Stimulated activated CD8-positive, alpha-beta memory T cell treated with anti-CD3 and anti-CD28 coated beads, Interleukin-4, amount 100 ng/mL, for 1 hour (primary cell): ENCODE measurements at places on chromosomes 1 and 21.

DNA sequence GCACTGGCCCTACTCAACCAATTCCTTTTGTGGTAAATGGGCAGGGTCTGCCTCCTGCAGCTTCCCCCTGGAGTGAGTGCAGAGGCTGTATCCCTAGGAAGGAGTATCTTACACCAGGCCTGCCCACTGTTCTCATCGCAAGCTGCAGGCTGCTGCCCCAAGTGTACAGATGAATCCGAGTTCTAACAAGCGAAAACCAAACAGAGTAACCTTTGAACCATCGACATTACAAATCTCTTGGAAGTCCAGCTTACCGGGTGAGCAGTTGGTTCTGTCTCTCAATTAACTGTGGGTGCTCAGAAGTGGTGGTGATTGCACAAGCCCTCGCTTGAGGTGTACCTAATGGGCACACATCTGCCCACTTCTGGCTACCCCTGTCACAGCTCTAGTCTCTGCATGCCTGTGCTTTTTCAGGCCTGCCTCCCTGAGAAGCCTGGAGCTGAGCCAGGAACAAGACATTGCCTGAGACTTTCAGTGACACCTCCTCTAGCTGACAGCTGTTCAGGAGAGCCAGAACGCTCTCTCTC lies 22.7 kb downstream of the INAVA start:
- DNase-seq: no peak

GRCh38 chr1:40989066-40989465 lies 9.6 kb downstream of the CTPS1 start:
- no peak for DNase-seq

GRCh38 chr1:7932524-7933138 lies 8.0 kb downstream of the TNFRSF9 start:
- no peak for DNase-seq

DNA sequence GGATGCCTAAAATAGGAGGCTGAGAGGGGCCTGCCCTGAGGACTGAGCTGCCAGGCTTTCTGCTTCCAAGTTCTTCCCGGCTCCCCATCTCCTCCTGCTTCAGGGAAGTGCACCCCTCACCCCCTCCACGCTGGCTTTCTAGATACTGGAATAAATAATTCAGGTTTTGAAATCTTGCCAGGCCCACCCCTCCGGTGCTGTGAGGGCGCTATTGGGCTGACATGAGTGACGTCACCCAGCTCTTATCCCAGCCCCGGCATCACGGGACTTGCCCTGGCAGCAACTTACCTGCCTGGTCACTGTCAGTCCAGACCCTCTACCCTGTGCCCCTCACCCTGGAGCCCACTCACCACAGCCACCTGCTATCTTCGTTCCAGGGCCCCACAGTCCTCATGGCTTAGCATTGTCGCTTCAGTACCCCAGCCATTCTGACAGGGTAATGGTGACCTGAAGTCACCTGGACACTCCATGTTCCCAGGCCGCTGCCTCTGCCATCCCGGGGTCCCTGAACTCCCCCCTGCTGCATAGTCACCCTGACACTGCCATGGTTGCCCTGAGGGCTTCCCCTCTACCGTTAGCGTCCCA lies 819 bp upstream of the GPR3 start:
- no peak for DNase-seq

- DNase-seq: no peak
Observed at GRCh38 chr1:207091200-207091908, 2.7 kb downstream of the C4BPB start.

GRCh38 chr1:199009447-199009846 lies 370.6 kb downstream of the PTPRC start:
- DNase-seq: no peak

GRCh38 chr1:53588053-53588779 lies 129.0 kb downstream of the DMRTB1 start:
- no peak for DNase-seq

GRCh38 chr1:7463526-7463925 lies 307.6 kb upstream of the VAMP3 start:
- DNase-seq: no peak
